ENCODE measurements at places on chromosomes 2 and 18.

DNA sequence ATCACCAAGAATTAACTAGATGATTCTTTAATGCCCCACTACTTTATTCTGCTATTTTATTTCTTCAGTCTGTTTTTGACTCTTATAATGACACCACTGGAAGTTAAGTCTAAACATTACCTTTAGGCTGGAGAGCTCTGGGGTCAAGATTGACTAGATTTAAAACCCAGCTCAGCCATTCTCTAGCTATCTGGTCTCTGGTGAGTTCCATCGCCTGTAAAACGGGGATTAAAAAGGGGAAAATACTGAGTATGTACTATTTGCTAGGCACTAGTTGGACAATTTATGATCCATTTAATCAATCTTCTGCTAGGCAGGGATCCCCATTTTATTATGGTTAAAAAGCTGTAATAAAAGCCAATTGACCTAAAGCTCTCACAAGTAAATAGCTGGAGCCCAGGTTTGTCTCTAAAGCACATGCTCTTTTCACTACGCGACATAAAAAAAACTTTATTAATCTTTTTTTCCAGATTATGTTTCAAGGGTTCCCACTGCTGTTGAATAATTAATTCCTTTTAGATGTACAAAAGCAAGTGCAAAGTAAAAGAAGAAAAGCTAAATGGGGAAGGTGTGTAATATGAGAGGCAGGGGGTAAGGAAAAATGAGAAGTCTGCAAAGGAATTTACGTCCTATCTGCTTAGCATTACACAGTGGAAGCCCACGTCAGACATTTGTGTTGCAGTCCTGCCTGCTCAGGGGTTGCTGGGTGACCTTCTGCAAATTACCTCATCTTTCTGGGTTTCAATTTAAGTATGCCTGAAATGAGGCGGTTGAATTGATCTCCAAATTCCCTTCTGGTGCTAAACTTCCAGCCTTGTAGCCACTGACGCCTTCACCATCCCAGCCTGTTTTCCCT, 918 bp upstream of the NABP1 start:
- DNase-seq, result no peak

GRCh38 chr18:24924066-24924716, 427.8 kb downstream of the ZNF521 start:
- DNase-seq, result no peak

DNA sequence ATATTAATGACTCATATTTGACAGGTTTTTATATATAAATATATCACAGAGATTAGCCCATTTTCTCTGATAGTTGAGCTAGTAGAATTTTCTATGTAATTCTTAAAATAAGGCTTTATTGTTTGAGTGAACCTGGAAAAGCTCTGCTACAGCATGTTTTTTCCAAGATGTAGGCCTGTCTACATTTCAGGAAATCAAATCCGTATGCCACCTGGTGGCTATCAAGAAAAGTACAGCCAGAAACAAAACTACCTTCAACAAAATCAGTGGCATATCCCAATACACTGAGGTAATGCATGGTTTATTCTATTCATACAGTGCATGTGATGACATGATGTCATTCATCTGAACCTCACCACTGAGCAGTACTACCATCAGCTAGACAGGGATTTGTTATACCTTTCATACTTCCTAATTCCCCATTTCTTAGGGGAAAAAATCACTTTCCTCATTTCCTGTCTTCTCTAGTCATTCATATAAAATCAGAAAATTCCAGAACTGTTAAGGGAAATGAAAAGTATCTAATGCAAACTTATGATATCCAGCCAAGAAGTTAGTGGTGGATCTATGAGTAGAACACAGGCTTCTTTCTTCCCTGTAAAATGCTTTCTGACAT, 310.4 kb upstream of the SYT4 start:
- peak; percentile 17 for DNase-seq

DNA sequence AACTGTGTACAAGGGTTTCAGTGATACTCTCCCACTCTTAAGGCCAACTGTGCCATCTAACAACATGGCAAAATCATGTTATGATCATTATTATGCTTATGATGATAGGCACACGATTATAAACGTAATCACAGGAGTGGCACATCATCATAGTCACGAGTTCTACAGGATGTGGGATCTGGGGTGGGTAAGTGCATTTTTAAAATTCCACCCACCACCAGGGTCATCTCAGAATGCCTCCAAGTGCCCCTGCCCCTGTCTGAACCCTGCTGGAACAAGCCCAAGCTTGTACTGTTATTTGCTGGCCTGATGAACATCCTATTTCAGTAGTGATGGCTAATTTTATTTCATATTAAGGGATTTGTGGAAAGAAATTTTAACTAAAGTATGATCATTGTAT, 117.8 kb downstream of the PTPRM start:
- no peak for DNase-seq
